ENCODE measurements at places on chromosomes 1 and 21.

- DNase-seq, result no peak
Observed at GRCh38 chr1:11539850-11540772, 61.2 kb downstream of the DISP3 start.

- peak; percentile 89 for DNase-seq
Observed at GRCh38 chr1:201268604-201269151, 14.6 kb upstream of the PKP1 start.

- DNase-seq, result peak; percentile 70
Observed at GRCh38 chr1:54850737-54851136, 36.3 kb downstream of the DHCR24 start.

GRCh38 chr1:162680419-162681121 is 48.3 kb downstream of the DDR2 start:
- DNase-seq, result no peak

DNA sequence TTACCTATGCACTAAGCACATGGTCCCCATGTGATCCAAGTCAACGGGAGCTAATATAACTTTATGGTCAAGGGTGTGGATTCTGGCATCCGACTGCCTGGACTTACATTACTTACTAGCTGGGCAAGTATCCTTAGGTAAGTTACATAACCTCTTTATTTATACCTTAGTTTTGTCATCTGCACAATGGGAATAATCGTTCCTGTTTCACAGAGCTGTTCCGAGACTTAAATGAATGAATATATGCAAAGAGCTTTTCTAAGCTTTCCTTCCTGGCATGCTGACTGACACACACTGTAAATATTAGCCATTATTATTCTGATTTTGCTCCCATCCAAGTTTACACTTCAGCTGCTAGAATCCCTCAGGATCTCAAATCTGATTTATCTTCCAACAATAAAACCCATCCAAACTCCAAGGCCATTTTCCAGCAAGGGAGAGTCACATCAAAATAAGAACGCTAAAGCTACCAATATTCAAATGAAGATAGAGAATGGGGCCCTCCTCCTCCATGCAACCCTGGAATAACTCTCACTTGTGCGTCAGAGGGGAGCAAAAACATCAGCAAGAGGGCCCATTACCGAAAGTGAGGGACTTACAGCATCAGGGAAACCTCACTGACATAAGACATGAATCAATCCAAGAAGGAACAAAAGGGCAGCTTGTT is 115.6 kb upstream of the KAZN start:
- DNase-seq, result no peak

GRCh38 chr1:60697204-60697994 is 385.0 kb upstream of the NFIA start:
- no peak for DNase-seq

- DNase-seq, result peak; percentile 61
Observed at GRCh38 chr1:157156058-157156541, 17.9 kb upstream of the ETV3 start.

DNA sequence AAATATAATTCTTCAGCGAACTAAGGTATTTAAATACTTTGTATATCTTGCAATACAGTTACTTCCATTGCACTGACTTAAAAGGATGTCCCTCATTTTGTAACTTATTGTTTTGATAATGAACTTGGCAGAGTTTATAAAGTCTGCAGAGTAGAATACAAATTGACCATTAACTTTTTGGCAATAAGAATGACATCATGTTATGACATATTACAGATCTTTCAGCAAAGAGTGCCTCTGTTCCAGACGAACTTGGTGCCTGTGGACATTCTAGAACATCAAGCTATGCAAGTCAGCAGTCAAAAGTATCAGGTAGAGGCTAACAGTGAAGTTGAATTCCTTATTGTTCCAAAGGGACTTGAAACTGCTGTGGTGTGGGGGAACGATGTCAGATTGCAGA is 32.9 kb downstream of the HENMT1 start:
- no peak for DNase-seq

DNA sequence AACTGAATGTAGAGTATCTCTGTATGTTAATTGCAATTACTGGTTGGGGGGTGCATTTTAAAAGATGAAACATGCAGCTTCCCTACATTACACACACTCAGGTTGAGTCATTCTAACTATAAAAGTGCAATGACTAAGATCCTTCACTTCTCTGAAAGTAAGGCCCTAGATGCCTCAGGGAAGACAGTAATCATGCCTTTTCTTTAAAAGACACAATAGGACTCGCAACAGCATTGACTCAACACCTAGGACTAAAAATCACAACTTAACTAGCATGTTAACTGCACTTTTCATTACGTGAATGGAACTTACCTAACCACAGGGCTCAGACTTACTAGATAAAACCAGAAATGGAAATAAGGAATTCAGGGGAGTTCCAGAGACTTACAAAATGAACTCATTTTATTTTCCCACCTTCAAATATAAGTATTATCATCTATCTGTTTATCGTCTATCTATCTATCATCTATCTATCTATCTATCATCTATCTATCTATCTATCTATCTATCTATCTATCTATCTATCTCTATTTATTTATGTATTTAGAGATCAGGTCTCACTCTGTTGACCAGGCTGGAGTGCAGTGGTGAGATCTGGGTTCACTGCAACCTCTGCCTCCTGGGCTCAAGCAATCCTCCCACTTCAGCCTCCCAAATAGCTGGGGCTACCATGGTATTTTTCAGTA is 47.8 kb downstream of the CHML start:
- peak; percentile 88 for DNase-seq

- DNase-seq, result no peak
Observed at GRCh38 chr1:18528616-18529015, 47.9 kb downstream of the KLHDC7A start.

GRCh38 chr1:115755456-115756370 is 12.8 kb downstream of the CASQ2 start:
- no peak for DNase-seq

DNA sequence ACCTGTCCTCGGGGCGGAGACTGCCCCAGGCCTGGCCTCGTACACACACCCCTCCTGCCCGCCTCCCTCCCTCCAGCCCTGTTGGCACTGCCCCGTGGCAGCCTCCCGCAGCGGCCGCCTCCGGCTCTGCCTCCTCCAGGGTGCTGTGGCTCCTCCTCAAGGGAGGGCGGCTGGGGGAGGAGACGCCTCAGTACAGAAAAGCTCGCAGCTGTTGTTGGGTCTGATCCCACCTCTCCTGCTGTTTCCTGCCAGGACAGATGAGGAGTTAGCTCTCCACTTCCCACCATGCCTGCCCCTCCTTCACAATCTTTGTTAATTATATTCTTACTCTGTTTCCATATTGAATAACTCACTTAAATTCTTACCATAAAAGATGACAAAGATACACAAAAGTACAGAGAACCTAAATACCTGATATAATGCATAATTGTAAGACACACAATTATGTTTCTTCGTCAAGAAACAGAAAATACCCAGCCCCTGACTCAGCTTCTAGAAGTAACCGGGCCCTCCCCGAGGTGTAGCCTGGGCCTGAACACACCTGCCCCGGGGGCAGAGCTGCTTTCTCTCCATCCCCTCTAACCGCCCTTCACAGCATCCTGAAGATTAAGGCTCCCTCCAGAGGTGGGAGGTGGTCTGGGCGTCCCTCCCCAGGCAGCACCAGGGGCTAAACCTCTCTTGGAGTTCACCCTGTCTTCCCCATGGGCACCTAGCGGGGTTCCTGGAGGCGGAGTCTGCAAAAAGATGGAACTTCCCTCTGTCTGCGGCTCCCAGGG is 30.6 kb upstream of the COL6A1 start:
- peak; percentile 60 for DNase-seq

- no peak for DNase-seq
Observed at GRCh38 chr1:215052256-215053015, 30.1 kb upstream of the KCNK2 start.
